CD4-positive, alpha-beta T cell treated with Interleukin-12 subunit alpha and Interleukin-12 subunit beta, for 1 hour (primary cell): ENCODE measurements at places on chromosomes 12 and 14.
A peak's percentile ranks its signal among the peaks of the same experiment; 100 is the strongest.

GRCh38 chr12:101480849-101481248, 5.7 kb downstream of the SPIC start:
- DNase-seq: no peak

- DNase-seq: no peak
These were observed 125.2 kb upstream of the SLC38A2 start for GRCh38 chr12:46497739-46498138.

DNA sequence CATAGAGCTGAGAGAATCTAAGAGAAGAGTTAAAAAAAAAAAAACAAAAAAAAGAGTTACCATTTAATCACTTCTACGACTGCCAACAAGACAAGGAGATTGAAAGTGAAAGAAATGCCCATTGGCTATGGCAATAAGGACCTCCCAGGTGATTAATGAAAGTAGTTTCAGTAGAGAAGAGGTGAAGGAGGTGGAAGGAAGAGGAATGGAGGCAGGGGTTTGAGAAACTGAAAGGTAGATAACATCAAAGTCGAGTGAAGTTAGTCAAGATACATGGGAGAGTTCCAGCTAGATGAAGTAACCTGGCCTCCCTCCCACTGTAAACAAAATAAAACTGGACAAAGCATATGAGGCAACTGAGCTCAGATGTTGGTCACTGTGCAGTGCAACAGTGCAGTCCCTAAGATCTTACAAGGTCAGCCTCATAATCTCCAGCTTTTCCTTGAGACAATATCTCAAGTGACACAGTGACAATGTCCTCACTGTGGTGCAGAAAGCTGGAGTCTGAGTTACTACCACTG, 118.0 kb upstream of the CCDC198 start:
- DNase-seq: no peak

GRCh38 chr14:53890611-53891101, 66.0 kb downstream of the BMP4 start:
- no peak for DNase-seq

GRCh38 chr12:50059440-50060119, 2.2 kb downstream of the ASIC1 start:
- DNase-seq: no peak

GRCh38 chr14:65070471-65070976, 31.8 kb downstream of the MAX start:
- no peak for DNase-seq

DNA sequence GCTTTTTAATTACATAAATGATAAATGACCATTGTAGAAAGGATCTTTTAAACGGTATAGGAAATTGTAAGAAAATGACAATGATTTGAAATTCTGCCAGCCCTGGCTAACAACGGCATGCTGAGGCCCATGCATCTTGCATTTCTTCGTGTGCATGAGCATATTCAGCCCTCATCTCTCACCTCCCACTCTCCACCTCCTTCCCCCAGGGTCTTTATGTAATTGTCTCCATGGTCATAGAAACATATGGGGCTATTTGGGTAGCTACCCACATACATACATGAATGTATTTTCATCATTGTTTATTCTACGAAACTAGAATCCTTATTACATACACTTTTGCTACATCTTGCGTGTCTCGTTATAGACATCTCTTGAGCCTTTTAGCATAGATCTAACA, 4.5 kb downstream of the MYO1H start:
- DNase-seq: no peak

DNA sequence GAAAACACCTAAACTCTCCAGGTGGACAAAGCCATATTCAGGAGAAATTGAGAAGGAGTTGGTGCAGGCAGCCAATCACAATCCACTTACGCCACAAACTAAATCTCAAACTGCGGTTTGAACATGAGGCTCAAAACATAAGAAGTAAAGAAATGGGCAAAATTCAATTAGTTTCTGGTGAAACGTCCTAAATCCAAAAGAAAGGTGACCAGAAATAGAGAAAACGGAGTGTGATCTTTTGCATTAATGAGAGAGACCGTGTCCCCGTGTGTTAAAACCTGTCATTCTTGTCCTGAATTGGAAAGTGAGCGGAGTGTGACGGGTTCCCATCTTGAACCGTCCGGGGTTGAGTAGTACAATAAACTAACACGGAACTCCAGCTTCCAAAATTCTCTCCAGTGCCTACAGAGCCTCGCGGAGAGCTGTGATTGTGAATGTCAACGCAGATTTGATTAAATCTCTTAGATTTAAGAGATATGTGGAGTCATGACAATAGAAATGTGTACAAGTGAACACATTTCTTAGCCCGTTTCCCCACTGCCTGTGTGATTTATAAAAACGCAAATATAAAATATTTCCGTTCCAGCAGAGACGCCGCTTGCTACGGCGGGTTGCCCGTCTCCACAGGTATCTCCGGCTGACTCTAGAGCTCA, 595 bp upstream of the METAP2 start:
- peak; percentile 40 for DNase-seq

- DNase-seq: no peak
These were observed 172.2 kb upstream of the DDHD1 start for GRCh38 chr14:53325176-53325806.

- peak; percentile 15 for DNase-seq
These were observed 417 bp downstream of the GLS2 start for GRCh38 chr12:56487448-56488040.

DNA sequence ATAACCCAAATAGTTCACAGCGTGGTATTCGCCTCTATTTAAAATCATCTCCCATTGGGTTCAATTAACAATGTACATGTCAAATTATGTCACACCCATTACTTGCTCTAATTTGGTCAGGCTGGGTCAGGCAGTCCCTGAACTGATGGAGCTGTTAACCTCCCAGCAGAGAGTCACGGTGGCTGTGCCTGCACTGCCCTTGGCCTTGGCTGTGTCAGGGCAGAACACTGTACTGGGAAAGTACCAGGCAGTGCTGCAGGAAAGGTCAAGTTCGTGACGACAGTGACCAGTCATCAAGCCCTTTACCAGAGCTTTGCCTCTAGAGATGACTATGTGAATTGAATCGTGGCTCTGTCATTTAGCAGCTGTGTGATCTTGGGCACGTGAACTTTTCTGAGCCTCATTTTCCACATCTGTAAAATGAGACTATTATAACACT, 100.0 kb downstream of the ARF6 start:
- no peak for DNase-seq

DNA sequence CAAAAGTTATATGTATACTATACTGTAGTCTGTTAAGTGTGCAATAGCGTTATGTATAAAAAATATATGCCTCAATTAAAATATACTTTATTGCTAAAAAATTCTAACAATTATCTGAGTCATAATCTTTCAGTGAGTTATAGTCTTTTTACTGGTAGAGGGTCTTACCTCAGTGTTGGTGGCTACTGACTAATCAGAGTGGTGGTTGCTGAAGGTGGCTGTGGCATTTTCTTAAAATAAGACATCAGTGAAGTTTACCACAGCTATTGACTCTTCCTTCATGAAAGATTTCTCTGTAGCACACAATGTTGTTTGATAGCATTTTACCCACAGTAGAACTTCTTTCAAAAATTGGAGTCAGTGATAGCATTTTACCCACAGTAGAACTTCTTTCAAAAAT, 23.4 kb downstream of the POLR3B start:
- no peak for DNase-seq

GRCh38 chr12:32030151-32030550, 70.9 kb downstream of the RESF1 start:
- no peak for DNase-seq

DNA sequence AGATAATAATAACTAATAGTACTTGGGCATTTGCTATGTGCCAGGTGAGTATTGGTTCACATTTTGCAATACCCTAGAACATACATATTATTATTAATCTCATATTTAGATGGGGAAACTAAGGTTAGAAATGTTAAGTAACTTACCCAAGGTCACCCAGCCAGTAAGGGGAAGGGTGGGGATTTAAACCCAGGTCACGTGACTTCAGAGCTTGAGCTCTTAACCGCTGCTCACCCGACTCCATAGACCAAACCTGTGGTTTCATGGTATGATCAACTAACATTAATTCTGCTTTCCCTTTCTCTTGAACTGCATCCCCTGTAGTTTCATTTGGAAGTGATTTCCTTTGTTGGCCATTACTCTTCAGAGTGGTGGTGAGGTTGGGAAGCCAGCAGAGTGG, 242.3 kb downstream of the NRXN3 start:
- DNase-seq: no peak

DNA sequence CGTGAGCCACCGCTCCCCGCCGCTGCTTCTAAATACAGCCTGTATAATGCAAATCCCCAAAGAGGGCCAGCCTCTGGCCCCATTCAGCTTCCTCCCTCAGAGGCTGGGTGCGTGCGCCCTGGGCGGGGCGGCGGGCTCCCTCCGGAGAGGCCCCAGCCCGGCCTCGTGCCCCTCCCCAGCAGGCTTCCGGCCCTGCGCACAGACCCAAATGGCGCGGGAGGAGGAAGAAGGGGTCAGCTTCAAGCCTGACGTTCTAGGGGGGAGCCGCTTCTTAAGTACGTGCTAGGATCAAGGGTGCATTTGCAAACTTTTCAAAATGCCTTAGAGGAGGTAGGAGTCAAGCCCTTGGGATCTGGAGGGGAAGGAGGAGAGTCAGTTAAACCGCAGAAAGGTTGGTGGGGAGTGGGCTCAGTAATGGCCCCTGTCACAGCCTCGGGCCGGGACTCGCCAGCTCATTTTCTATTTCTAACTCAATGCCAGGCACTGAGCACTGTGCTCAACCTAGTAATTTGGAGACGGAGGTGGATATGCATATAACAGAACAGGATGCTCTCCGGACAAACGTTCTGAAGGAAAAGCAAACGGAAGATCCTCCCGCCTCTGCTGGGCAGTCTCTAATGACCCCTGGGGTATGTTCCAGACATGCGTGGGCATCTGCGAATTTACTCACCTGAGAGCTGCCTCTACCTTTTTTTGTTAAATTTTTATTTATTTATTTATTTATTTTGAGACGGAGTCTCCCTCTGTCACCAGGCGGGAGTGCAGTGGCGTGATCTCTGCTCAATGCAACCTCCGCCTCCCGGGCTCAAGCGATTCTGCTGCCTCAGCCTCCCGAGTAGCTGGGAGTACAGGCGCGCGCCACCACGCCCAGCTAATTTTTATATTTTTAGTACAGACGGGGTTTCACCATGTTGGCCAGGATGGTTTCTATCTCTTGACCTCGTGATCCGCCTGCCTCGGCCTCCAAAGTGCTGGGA, 32.3 kb downstream of the NINJ2 start:
- DNase-seq: peak; percentile 72

GRCh38 chr14:20327005-20327869, 5.8 kb downstream of the CCNB1IP1 start:
- peak; percentile 79 for DNase-seq

GRCh38 chr12:22353615-22354325, 19.3 kb upstream of the ST8SIA1 start:
- DNase-seq: no peak

DNA sequence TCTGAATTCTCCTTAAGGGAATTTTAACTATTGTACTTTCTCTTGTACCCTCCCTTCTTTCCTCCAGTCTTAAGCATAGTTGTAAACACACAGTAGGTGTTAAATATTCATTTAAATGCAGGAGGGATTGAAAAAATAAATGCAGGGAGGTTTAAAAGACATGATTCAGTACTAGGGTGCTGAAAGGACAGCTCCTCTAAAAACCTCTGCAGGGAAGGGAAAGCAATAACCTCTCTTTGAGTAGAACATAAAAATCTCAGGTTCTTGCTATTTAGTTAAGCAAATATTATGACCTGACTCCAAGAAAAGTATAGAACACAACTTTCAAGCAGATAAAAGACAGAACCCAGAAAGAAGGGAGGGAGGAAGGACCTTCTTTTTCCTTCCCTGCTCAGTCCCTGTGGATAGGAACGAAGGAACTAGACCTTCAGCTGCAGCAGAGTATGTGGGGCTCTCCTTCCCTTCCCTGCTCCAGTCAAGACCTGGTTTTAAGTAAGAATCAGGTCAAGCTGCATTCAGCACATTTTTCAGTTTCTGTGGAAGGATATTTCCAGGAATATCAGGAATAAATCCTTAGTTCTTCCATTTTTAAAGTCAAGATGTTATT, 4.7 kb downstream of the MAP3K9 start:
- no peak for DNase-seq

DNA sequence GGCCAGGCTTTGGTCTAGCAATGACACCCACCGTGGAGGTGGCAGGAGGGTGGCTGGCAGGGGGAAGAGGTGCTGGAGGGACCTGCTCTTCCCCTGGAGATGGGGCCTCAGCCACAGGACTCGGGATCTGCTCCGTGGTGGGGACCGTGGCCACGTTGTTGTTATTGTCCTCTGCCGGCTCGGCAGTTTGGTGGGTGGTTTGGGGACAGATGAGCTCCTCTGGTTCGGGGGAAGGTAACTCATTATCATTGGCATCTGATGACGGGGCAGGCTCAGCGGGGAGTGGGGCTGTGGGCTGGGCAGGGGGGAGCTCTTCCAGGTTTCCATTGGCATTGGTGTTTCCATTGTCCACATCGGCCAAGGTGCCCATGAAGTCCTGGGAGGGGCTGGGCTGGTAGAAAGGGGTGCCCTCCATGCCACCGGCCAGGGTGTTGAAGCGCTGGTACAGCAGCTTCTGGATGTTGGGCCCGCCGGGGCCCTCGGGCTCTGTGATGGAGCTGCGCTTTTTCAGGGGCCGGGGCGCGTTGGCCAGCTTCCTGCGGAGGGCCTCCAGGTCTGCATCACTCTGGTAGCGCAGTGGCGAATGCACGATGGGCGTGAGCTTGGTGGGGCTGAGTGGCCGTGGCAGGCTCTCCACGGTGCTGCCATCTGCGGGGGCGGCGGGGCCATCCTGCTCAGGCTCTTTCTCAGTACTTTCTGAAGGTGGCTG, 24.3 kb downstream of the ZFYVE21 start:
- DNase-seq: no peak

DNA sequence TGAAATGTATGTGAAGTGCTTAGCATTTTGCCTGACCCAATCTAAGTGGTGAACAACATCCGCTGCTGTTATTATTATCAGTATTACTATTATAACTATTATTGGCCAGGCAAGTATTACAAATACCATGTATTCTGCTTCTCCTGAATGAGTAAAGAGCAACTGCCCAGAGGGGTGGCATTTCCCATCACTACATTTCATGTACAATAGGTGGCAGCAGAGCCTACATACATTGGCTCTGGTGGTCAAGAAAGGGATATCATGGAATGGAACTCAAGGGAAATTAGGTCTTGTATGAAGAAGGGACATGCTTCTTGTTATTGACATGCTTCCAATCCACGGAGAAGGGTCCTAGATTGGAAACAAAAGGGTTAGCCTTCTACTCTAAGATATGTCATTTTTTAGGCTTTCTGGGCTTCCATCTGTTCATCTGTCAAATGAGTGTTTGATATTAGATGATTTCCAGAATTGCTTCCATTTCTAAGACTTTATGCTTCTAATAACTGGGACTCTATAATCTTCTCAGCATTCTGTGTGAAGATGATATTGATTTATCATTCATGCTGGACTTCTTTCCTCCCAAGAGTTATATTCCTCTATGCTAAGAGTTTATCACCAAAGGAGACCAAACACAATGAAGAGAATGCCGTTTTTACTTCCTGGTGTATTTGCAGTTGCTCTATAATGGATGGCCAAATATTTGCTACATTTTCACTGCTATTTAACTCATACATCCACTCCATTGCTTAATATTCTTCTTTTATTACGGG, 239.1 kb downstream of the SSPN start:
- DNase-seq: peak; percentile 3

- DNase-seq: no peak
These were observed 326.1 kb downstream of the CACNA1C start for GRCh38 chr12:2378835-2379330.
